Stimulated activated CD8-positive, alpha-beta memory T cell treated with anti-CD3 and anti-CD28 coated beads, Interleukin-2, amount 100 ng/mL, for 1 hour (primary cell): ENCODE measurements at places on chromosomes 1 and 21.

GRCh38 chr1:58919959-58920321 is 136.1 kb upstream of the JUN start:
- no peak for DNase-seq

DNA sequence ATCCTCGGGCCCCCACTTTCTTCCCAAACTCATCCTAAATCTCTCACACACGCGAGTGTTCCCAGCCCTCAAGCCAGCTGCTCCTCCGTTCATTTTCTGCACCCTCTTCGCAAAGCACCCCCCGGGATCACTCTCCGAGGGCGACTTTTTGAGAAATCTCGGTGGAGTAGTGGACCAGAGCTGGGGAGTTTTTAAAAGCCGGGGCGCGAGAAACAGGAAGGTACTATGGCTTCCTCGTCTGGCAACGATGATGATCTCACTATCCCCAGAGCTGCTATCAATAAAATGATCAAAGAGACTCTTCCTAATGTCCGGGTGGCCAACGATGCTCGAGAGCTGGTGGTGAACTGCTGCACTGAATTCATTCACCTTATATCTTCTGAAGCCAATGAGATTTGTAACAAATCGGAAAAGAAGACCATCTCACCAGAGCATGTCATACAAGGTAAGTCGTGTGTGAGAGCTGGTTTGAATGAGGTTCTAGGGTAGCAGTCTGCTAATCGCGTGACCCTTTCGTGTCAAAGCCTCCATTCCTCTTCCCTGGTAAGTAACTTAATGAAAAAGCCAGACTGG is 800 bp downstream of the DR1 start:
- DNase-seq = no peak

DNA sequence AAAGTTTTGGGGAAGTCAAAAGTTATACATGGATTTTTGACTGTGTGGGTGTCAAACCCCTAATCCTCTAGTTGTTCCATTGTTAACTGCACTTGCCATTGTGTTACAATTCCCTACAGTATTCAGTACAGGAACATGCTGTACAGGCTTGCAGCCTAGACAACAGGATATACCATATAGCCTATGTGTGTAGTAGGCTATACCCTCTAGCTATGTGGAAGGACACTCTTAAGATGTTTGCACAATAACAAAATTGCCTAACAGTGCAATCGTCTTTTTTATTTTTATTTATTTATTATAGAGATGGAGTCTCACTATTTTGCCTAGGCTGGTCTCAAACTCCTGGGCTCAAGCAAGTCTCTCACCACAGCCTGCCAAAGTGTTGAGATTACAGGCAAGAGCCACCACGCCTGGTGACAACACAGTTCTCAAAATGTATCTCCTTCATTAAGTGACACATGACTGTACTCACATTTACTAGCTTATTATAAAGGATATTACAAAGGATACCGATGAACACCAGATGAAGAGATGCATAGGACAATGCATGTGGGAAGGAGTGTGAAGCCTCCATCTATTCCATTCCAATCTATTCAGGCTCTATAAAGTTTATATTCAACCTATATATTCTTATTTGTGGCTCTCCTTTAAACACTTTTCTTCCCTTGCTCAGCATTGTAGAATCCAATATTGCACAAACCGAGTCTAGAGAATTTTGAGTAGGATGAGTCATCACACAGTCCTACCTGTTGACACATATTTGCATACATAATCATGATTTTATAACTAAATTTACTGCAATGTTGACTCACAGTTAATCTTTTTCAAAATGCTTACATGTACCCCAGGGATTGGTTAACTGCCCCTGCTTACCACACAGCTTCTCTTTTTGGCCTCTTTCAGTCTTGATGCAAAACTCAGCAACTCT is 28.4 kb upstream of the CEP350 start:
- DNase-seq = no peak

GRCh38 chr1:169873582-169874199 is 20.0 kb downstream of the SCYL3 start:
- DNase-seq = no peak
